ENCODE measurements at places on chromosomes 3 and 15.

- DNase-seq, result no peak
Measured at GRCh38 chr3:33194303-33194702, 24.3 kb downstream of the SUSD5 start.

DNA sequence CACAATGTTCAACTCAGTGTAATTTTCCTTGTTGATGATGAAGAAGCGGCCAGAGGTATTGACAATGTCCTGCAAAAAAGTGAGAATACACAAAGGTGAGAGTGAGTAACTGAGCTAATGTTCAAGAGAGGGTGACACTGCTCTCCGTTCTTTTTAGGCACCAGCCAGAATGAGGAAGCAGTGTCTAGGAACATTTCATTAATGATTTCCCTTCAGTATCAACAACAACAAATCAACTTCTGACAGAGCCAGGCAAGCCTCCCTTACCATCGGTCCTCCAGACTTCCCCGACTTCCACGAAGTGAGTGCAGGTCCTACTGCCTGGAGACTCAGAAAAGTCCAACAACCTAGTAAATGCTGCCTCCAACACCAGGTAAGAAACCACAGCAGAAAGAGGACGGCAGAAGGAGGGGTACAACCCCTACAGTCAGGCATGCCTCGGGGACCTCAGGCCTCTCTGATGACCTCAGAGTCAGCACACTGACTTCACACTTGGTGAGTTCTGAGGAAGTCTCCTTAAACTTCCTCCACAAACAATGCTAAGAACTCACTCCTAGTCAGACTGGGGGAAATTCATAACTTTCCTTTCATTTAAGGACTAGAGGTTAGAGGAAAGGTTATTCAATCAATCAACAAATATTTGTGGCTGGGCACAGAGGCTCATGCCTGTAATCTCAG is 62.7 kb downstream of the NPTN start:
- DNase-seq, result no peak

DNA sequence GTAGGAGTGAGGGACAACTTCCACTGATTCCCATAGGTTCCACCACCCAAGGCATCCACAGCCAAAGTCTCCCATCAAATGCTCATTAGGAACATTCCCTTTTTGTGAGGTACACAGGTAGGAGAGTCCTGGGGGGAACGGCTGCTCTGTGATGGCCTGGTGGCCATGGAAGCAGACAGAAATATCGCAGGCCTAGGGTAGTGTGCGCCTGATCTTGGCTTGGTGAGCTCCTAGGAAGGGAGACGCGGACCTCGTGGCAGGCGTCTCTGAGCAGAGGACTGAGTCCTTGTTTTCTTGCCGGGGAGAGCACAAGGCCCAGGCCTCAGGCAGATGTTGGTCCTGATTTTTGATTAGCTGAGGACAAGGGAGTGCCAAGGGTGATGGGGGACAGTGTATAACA is 99.5 kb downstream of the SNRPN start:
- no peak for DNase-seq

DNA sequence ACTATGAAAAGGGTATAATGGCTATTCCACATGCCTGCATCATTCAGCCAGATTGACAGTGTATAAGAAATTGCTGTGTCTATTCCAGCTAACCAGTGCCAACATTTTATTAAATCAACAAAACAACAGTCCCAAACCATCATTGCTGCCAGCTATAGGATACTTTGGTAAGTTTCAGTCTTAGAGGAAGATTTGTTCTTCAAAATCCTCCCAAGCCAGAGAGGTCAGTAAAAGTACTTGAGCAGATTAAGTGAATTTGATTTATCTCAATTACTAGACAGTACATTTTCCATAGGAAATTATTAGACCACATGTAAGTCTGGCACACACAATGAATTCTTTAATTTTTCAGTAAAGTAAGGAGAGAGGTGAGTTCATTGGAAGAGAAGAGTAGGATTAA is 50.7 kb downstream of the TFG start:
- DNase-seq, result no peak

- DNase-seq, result no peak
Measured at GRCh38 chr3:94972066-94972465, 909.2 kb downstream of the NSUN3 start.

GRCh38 chr3:51386159-51386851 is 1.2 kb downstream of the MANF start:
- DNase-seq, result no peak

- DNase-seq, result no peak
Measured at GRCh38 chr3:49135499-49135898, 2.6 kb upstream of the LAMB2 start.

DNA sequence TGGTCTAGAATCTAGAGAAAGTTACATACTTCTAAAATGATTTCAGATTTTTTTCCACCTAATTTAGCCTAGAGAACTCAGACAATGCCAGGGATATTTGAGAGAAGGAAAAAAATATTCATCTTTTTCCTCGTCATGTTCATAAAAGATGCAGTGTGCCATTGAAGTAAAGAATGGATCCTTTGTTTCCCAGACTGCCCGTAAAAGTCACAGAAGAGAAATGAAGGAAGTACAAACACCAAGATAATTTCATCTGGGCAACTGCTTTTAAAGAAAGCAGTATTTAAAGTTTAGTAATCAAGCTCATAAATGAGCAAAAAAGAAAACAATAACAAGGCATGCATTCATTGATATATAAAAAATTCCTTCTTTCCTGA is 47.2 kb downstream of the TTC23 start:
- DNase-seq, result no peak

- DNase-seq, result no peak
Measured at GRCh38 chr3:12425850-12426579, 58.3 kb upstream of the TSEN2 start.

DNA sequence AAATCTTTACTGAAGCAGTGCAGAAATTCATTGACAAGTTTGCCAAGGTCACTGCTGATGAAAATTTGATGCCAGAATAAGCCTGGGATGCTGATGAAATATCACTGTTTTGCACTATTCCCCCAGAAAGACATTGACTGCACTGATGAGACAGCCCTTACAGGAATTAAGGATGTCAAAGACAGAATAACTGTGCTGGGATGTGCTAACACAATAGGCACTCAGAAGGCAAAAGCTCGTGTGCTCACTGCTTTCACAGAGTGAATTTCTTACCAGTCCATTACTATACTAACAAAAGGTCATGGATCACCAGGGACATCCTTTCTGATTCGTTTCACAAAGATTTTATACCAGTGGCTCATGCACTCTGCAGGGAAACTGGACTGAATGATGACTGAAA is 69.4 kb downstream of the MCF2L2 start:
- no peak for DNase-seq

DNA sequence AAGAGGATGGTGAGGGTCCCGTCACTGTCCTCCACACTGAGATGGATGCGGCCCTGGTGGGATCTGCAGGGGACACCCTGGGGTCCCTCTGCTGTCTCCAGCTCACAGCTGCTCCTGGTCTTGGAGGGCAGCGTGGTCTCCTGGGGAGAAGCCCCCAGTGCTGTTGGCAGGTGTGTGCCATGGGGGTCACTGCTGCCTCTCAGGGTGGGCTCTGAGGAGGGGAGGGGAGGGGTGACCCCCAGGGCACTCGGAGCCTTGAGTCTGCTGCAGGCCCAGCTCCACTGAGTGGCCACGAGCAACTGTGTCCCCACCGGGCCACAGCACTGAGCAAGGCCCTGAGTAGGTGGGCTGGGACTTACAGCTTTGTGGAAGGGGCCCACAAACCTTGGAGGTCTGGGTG is 34.7 kb downstream of the KLHL25 start:
- no peak for DNase-seq

GRCh38 chr15:70234256-70234905 is 136.7 kb upstream of the TLE3 start:
- no peak for DNase-seq

GRCh38 chr3:96959901-96960641 is 145.7 kb downstream of the EPHA6 start:
- no peak for DNase-seq

DNA sequence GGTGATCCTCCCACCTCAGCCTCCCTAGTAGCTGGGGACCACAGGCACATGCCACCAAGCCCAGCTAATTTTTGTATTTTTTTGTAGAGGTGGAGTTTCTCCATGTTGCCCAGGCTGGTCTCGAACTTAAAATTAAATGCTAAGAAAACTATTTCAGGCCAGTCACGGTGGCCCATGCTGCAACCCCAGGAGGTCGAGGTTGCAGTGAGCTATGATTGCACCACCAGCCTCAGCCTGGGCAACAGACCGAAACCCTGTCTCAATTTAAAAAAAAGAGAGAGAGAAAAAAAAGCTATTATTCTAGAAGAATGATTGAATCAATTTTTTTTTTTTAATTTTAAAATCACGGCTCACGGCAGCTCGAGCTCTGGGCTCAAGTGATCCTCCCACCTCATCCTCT is 4.7 kb downstream of the SLC51A start:
- no peak for DNase-seq

- no peak for DNase-seq
Measured at GRCh38 chr3:15120986-15121385, 22.0 kb upstream of the RBSN start.

- DNase-seq, result no peak
Measured at GRCh38 chr3:196057760-196058331, 24.0 kb downstream of the TFRC start.

DNA sequence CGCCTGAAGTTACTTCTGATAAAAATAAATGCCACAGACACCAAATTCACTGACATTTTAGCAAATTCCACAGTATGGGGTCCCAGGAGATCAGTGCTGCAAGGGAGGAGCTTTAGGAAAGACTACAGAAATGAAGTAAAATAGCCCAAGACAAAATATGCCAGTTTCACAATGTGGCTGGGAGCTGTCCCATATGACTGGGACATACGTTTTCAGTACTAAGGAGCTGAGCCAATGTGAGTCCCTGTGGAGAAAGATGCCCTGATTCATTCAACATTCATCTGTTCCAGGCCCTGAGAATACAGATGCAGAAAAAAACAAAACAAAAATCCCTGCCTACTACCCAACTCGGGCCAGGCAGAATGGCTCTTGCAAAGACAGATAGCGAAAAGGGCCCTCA is 63.4 kb upstream of the FAM174B start:
- DNase-seq, result no peak

DNA sequence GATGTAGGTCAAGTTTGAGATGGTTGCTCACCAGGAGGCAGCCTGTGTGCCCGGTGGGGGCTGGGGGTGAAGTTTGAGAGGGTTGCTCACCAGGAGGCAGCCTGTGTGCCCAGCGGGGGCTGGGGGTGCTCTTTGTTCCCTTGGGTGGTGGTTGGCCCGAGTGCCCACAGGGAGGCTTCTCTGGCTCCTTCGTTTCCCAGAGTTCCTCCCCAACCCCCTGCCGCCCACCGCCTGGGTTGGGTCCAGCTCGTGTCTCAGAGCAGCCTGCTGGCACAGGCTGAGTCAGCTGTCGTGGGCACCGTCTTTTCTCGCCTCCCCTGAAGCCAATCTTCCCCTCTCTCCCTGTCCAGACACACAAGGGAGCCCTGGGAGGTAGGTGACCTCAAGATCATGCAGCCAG is 3.1 kb downstream of the APBA2 start:
- no peak for DNase-seq

DNA sequence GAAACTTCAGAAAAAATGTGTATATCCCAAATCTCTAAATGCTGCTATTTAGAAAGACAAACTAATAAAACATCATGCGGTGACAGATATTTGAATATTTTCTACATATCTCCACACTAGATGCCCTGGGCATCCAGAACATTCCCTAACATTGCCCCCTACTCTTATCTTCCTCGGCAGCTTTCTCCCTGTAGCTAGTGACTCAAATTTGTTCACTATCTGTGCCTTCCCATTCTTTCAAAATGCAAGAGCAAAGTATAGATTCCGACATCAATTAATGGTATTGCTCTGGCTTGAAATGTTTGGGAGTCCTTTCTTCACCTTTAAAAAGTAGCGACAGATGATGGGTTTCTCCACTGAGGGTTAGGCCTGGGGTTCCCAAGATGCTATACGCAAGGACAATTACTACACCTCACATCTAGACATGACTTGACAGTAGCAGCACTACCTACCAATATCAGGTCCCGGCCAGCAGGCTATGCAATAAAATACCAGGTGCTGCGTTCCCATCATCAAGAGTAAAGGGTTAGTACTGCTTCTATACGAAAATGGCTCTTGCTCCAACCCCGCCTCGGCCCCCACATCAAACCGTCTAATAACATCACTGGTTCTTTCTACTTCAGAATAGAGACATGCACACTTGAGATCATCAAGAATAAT is 631 bp downstream of the UBR1 start:
- DNase-seq, result no peak

DNA sequence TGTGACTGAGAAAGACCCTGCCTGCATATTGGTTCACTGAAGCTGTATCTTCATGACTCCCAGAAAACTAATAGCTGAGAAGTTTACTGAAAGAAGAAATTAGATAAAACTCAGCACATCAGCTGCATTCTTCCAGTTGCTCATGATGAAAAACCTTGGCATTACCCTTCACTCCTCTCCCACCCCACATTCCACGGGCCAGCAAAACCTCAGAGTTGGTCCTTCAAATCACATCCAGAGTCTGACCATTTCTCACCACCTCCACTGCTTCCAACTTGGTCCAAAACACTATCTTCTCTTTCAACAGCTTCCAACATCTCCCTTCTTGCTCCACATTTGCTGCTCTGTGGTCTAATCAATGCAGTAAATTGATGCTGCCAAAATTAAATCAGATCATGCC is 97.1 kb downstream of the CD47 start:
- DNase-seq, result no peak

DNA sequence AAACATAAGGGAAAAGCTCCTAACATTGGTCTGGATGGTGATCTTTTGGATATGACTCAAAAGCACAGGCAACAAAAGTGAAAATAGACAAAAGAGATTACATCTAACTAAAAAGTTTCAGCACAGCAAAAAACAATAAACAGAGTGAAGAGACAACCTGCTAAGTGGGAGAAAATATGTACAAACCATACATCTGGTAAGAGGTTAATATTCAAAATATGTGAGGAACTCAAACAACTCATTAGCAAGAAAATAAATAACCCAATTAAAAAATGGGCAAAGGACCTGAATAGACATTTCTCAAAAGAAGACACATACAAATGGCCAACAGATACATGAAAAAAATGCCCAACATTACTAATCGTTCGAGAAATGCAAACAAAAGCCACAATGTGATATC is 19.0 kb upstream of the NR1I2 start:
- no peak for DNase-seq

DNA sequence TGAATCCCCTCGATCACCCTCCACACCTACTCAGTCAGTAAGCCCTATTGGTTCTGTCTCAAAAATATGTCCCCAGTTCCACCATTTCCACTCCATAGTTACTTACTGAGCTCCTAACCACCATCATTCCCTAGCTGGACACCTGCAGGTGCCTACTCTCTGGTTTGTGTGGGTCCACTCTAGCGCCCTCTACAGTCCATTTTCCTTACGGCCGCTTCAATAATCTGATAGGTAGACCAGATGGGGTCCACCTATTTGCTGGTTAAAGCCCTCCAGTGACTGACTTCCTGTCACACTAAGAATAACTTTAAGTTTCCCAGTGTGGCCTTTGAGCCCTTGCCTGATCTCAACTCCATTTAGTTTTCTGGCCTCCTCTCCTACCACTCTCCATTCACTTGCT is 5.0 kb downstream of the GXYLT2 start:
- DNase-seq, result no peak

DNA sequence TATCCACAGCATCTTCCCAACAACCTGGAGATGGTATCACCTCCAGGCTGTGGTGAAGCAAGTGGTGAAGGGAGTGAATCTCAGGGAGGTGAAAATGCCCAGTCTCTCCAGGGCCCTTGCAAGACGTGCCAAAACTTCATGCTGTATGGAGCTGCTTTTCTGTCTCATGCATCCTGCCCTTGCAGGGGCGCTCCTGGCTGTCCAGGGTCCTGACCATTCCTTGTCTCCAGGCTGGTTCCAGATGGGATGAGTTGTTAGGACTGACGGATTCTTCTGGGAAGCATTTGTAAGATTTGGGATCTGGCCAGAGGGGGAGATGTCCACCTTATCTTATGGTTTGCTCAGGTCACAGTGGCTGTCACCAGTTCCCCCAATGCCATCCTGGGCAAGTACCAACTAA is 15.8 kb downstream of the TGM4 start:
- no peak for DNase-seq

All from stimulated activated CD4-positive, alpha-beta T cell treated with anti-CD3 and anti-CD28 coated beads, Interleukin-1b, Interleukin-23, amount 100 ng/mL, for 24 hours (primary cell).